ENCODE measurements at places on chromosomes 2 and 18.

DNA sequence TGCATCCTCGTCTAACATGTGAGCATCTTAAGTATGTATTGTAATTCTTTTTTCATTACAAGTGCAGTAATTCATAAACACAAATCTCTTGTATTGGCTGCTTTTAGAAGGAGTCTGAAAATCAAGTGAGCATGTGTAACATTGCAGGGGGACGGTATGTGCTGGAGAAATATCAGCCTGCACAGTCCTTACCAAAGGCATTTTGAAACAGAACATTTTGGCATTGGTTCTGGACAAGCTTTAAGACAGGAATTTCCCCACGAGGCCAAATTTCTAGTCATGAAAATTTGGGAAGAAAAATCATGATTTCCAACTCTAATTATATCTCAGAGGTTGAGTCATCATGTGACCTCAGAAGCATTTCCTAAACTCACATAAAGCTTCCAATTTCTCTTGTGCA is 24.7 kb upstream of the NRP2 start:
- no peak for DNase-seq

- no peak for DNase-seq
Measured at GRCh38 chr2:85329181-85329651, 1.4 kb upstream of the TGOLN2 start.

DNA sequence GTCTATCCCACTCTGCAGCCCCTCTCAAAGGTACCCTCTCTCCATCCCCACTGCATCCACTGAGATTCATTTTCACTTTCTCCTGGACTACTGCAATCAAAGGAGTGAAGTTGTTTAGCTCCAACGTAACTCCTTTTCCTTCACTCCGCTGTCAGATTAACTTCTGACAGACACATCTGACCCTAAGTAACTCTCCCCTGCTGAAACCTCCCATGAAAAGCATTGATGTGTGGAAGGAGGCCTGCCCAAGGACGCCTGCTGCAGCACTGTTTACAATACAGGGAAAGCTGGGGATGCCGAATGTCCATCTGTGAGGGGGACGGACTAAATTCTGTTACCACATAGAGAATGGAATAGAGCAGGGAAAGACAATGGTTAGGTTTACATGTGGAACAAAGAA is 114.8 kb downstream of the TMEM163 start:
- peak; percentile 26 for DNase-seq

- no peak for DNase-seq
Measured at GRCh38 chr2:130150181-130151144, 5.6 kb upstream of the CCDC74B start.

DNA sequence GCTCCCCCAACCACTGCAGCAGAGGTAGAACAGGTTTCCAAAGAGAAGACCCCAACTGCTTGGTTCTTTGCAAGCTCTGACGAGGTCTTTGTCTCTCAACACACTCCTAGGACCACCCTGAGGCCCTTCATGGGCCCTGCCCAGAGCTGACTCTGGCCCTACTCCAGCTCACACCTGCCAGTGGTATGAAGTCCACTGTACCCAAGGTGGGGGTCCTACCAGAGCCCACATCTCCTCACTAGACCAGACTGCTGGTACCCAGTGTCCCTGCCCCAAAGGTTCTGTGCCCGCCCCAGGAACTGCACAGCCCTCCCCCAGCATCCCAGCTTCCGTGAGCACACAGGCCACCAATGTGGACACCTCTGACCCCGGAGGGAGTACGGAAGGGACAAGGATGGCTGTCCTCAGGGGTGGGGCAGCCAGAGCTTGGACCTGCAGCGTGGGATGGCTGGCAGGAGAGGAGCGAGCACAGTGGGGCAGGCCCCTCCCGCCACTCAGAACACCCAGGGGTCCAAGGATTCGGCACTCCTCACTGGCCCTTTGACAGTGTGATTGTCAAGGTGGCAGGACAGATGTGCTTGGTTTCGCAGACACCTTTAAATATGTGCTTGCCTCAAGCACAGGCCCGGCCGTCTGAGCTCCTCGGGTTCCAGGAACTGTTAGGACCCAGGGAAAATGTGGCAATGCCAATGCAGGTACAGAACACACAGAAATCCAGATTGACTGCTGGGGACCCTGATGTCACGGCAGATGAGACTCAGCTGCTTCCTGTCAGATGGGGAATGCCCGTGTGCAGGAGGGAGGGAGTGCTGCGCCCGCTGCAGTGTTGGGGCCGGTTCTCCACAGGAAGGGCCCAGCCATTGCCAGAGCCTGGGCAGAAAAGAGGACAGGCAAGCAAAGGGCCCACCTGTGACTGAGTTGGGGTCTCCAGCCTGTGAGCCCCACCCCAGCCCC is 51.2 kb downstream of the MTERF4 start:
- no peak for DNase-seq

GRCh38 chr2:224165901-224166319 is 126.8 kb upstream of the SERPINE2 start:
- no peak for DNase-seq

GRCh38 chr2:15783489-15783888 is 156.9 kb upstream of the MYCN start:
- no peak for DNase-seq

- DNase-seq, result no peak
Measured at GRCh38 chr2:41934329-41934958, 113.4 kb upstream of the PKDCC start.

DNA sequence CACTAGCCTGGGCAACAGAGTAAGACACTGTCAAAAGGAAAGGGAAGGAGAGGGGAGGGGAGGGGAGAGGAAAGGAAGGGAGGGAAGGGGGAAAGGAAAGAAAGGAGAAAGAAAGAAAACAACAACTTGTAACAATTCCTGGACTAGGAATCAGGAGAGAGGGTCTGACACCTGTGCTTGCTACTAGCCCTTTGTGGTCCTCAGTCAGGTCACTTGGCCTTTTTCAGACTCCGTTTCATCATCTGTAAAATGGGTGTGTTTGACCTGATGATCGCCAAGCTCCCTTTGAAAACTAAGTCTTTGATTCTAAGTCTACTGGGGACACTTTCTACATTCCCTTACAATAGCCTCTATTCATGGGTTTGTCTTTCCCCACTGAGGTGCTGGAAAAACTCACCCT is 11.4 kb upstream of the ATP8B1 start:
- no peak for DNase-seq

DNA sequence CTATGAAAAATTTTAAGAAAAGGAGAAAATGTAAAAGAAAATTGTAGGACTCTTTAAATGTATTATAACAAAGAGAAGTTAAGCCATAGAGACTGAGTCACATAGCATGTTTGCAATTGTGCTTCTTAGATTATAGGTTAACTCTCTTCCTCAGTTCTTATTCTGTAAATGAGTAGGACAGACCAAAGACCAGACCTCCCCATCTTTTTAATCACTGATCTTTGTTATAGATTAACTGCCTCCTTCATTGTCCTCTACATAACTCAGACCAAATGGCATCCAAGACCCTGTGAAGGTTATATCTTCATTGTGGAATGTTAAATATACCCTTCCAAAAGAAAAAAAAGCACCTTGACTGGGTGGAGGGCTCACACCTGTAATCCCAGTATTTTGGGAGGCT is 316.9 kb upstream of the LRRTM4 start:
- DNase-seq, result peak; percentile 88

- no peak for DNase-seq
Measured at GRCh38 chr2:198546122-198546521, 741.7 kb downstream of the PLCL1 start.

- DNase-seq, result no peak
Measured at GRCh38 chr18:13235981-13236380, 17.4 kb downstream of the LDLRAD4 start.

- no peak for DNase-seq
Measured at GRCh38 chr18:13424363-13424762, 205.8 kb downstream of the LDLRAD4 start.

- no peak for DNase-seq
Measured at GRCh38 chr2:11920993-11921583, 174.7 kb downstream of the LPIN1 start.

DNA sequence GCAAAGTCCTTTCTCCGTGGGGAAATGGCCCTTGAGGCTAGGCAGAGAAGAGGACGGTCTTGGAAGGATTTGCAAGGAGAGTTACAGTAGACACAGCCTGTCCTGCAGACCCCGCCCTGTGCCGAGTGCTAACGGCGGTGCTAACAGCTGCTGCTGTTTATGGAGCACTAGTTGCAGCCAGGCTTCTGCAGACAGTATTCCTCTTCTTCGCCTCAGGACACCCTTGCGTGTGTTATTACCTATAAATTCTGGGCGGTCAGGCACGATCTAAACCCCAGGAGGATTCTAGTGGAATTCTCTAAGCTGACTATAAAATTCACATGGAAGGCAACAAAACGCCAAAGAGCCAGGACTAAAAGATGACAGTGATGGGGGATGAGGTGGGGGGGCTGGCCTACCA is 139.8 kb downstream of the GLI2 start:
- no peak for DNase-seq

DNA sequence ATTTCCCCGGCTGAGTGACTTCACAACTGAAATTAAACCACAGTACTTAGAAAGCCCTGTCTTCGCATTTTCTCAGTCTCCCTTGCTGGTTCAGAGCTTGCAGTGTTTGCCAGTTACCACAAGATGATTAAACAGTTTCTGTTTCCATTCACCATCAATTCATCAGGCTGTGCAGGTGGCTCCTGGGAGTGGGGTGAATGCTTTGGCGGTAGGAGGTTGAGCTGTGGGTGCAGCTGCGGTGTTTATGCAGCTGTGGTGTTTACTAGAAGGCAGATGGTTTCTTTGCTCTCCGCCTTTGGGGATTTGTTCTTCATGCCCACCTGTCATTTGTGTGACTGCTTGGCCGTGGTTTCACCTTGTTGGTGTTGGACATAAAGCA is 16.1 kb downstream of the ACOXL start:
- peak; percentile 71 for DNase-seq

- DNase-seq, result peak; percentile 51
Measured at GRCh38 chr18:26549263-26550094, 1.1 kb upstream of the KCTD1 start.

- no peak for DNase-seq
Measured at GRCh38 chr2:147554521-147555107, 290.2 kb upstream of the ACVR2A start.

DNA sequence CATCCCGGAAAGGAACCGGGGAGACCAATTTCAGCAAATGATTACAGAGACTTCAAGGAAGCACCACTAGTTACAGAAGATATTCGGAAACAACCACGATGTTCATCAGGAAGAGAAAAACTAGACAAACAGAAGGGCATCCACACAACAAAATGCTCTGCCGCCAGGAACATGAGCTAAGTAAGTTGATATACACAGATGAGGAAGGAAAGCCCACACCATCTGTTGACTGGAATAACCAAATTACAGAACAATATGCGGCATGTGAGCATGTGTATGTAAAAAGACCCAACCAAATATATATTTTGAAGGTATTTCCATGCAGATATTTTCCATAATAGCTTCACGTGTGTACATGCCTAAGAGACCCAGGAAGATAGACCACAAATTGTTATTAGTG is 47.0 kb downstream of the ACKR3 start:
- DNase-seq, result no peak

DNA sequence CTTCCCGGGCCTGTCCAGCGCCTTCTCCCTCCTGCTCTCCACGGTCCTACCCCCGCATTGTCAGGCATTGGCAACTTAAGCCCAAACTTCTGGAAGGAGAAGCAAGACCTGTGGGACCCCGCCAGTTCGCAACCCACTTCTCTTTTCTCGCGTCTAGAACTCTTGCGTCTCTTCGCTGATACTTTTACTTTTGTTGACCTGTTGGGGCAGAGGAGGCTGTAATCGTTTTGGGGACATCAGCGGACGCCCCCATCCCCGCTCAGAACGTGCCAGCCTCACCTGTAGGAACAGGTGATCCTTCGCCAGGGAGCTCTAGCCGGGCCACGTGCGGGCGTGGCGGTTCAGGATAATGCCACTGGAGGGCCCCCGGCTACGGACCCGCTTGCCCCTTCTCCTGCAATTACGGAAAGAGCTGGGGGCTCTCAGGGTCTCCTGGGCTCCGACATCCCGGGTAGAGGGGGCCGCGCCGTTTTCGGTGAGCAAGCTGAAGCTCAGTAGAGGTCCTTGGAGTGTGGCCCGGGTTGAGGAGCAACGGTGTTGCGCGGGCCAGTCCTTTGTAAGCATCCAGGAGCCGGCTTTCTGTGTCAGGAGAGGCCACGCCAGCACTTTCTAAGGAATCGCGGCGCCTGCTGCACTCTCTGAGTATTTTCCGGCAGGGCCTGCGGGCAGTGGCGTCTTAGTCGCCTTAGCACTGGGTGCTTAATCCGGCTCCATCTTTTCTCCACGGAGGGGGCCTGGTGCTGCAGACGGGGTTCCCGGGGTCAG is 1.6 kb downstream of the MTCL1 start:
- peak; percentile 57 for DNase-seq

- DNase-seq, result peak; percentile 52
Measured at GRCh38 chr2:42801381-42801780, 9.0 kb upstream of the HAAO start.

DNA sequence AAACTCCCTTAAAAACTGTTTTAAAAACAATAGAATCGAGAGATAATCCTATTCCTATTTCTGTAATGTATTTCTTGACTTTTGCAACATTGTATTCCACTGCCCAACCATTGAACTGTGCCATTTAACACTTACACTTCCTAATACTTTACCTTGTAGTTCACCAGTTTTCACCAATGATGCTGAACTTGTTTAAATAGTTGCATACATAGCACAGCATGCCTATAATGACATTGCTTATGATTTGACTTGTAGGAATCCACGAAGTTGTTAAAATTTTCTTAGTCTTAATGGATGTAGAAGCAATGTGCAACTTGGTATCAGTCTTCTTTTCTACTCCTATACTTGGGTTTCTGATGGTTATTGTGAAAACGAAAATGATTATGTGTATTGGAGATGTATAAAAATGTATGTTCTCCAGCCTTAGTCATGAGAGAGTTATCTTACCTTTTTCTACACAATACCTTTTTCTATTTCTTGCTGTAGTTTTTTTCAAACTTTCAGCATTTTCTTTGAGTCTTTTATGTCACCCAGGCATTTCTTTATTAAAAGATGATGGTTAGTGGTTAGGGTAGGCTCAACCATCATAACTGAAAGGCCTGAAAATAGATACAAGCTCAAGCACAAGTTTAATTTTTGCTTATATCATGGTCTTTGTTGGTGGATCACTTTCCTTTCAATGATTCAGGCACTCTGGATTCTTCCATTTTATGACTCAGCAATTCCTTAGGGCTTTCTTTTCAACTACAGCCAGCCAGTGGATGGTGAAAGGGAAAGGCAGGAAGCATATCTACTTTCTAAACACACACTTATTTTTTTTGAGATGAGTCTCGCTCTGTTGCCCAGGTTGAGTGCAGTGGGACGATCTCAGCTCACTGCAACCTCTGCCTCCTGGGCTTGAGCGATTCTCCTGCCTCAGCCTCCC is 9.4 kb downstream of the GPD2 start:
- DNase-seq, result peak; percentile 86

GRCh38 chr2:236875906-236876505 is 209.7 kb upstream of the COPS8 start:
- no peak for DNase-seq

DNA sequence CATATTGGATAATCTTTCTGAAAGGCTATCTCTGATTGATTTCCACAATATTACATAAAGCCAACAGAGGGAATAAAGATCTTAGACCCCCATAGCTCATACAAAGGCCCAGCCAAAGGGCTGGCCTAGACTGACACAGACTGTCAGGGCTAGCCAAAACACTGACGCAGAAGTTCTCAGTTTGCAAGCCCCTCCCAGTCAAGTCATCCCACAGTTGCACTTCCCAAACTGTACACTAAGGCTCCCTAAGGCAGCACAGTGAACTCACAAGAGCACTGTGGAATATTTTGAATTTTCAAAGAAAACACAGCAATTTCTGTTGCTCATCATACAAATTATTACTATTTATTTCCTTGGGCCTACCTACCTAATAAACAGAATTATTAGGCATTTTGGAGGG is 244.9 kb downstream of the SP3 start:
- DNase-seq, result no peak
